ENCODE measurements at places on chromosomes 5 and 9.

DNA sequence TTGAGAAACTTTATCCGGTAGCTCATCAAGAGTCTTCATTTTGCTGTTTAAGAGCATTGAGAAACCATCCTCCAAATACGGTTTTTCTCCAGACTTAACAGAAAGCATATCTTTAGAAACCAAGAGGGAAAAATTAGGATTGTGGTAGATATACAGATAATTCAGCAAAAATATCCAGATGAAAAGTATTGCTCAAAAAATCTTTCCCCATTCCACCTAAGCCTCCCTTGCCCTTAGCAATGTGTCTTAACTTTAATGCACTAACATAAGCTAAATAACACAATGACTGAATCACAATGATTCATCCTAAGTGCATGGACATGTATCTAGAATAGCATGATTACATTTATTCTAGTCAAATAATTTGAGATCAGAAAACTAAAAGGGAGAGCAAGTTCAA, 130.3 kb upstream of the TARS1 start:
- peak; percentile 28 for DNase-seq

DNA sequence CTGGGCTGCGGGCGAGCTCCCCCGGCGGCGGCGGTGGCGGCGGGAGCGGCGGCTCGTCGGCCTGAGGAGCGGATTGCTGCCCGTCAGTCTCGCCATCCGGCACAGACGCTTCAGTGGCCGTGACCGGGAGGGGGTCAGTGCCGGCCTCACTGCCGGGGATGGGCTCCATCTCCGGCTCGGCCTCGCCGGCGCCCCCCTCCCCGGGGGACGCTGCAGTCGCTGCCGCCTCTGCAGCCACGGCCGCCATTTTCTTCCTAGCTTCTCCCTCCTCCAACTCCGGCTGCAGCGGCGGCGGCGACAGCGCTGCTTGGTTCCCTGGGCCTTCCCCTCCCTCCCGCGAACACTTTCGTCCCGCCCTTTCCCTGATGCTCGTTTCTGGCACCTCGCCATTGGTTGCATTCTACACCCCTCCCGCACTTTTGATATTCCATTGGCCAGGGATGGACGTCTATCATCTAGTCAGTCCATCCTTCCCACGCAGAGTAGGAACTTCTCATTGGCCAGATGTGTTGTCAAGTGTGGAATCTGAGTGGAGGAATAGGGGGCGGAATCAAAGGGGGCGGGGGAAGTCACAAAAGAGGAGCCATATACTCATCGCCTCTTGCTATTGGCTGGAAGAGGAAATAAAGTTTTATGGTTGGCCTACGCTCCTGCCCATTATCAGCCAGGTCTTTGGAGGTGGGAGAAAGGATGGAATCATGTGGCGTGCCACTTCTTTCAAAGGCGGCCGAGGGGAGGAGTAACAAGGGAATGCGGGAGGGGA, at the start of gene PWWP2A:
TSS of gene PWWP2A (minus strand) at position 309 of the 763 bp plus-strand sequence. CDS start at position 247, 62 bp downstream.
- peak; percentile 99 for DNase-seq

GRCh38 chr5:81014348-81014747, 54.2 kb downstream of the RASGRF2 start:
- DNase-seq = no peak

- no peak for DNase-seq
These were observed 10.9 kb downstream of the PPARGC1B start for GRCh38 chr5:149740866-149741459.

DNA sequence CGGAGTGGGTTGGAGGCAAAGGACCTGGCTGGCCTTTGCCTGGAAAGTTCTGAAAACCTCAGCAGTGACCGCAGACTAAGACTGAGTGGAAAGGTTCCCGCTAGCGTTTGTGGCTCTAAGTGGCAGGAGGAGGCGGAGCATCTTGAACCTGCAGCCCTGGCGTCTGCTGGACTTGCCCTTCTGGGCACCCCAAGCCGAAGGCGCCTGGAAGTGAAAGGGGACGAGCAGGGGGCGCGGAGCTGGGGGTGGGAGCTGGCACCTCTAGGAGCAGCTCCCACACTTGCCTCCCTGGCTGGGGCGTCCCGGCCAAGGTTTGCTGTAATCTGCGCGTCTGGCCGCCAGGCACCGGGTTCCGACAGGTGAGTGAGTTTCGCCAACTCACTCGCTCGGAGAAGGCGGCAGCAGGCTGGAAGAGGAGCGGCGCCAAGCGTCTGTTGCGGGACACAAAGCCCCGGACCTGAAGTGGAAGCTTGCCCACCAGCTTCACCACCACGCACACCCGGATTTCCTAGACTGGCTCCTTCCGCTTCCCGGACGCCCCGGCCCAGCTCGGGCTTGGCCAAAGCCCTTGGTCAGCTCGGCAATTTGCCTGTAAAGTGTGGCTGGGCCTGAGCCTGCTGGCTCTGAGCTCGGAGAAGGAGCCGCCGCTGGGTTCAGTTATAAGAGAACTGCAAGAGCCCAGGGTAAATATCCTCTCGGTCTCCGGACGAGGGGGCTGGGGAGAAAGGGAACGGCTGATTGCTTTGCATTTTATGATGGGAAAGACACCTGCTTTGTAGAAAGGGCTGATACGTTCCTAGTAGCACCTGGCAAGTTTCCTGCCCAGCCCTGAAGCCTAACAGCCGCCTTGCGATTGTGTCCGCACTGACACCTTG, at the start of gene GNA14:
TSS of gene GNA14 (minus strand) at position 89 of the 875 bp plus-strand sequence. CDS start 529 bp downstream, outside the sequence.
- DNase-seq = peak; percentile 25

DNA sequence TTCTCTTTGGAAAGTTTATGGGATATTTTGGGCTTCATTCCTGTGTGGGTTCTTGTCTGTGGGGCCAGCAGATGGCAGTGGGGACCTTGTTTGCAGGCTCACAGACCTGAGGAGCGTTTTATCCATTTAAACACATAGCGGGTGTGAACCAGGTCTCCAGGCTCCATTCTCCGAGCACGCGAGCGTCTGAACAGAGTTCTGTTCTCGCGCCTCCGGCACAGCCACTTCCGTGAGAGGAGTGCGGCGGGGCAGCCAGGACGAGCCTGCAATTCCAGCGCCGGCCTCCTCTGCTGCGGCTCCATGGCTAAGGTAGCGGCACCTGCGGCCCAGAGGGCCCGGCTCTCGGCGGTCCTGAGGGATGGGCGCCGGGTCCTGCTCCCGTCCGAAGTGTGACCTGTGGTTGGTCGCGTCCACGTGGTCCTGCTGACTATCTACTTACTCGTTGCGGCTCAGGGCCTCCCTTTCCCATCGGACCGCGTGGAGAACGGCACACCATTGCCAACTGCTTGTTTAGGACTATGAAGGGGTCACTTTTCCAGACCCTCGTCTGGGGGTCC, 7.3 kb downstream of the NRARP start:
- no peak for DNase-seq

DNA sequence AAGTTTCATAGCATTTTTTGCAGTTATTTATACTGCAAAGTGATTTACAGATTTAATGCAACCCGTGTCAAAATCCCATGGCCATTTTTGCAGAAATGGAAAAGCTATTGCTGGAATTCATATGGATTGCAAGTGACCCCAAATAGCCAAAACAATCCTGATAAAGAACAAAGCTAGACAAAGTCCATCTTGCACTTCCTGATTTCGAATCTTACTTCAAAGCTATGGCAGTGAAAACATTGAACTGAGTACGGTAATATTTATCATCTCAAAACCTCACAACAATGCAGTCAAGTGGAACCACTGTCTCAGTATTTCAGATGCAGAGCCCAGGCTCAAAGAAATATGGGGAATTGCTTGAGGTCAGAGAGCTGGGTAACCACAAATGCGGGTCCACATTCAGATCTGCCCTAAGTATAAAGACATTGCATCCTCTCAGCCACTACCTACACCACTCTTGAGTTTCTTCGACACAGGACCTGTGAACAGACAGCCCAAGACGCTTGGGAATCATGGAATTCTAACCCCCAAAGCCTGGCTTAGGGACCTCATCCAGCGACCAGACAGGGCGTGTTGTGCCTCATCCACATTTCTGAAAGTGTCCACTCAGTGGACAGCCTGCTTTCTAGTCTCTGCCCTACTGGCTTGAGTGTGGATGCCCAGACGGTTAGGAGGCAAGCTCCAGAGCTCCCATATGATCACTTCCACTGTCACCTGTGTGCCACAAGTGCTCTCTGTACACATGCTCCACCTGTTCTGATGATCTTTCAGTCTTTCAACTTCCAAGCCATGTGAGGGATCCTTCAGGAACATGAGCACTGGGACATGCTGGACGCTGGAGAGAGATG, 39.3 kb upstream of the KCNIP1 start:
- DNase-seq = no peak

GRCh38 chr5:82351754-82352145, 73.6 kb upstream of the RPS23 start:
- DNase-seq = peak; percentile 49

- DNase-seq = no peak
These were observed 112.6 kb downstream of the RANBP17 start for GRCh38 chr5:170974461-170974860.

DNA sequence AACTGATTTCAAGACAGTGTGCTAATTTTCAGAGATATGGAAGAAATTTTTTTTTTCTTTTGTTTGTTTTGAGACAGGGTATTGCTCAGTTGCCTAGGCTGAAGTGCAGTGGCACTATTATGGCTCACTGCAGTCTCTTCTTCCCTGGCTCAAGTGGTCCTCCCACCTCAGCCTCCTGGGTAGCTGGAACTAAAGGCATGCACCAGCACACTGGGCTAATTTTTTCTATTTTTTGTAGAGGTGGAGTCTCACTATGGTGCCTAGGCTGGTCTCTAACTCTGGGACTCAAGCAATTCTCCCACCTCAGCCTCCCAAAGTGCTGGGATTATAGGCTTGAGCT, 9.9 kb upstream of the TEX48 start:
- DNase-seq = no peak

- DNase-seq = no peak
These were observed 118.6 kb downstream of the KIAA0825 start for GRCh38 chr5:94499806-94500205.

DNA sequence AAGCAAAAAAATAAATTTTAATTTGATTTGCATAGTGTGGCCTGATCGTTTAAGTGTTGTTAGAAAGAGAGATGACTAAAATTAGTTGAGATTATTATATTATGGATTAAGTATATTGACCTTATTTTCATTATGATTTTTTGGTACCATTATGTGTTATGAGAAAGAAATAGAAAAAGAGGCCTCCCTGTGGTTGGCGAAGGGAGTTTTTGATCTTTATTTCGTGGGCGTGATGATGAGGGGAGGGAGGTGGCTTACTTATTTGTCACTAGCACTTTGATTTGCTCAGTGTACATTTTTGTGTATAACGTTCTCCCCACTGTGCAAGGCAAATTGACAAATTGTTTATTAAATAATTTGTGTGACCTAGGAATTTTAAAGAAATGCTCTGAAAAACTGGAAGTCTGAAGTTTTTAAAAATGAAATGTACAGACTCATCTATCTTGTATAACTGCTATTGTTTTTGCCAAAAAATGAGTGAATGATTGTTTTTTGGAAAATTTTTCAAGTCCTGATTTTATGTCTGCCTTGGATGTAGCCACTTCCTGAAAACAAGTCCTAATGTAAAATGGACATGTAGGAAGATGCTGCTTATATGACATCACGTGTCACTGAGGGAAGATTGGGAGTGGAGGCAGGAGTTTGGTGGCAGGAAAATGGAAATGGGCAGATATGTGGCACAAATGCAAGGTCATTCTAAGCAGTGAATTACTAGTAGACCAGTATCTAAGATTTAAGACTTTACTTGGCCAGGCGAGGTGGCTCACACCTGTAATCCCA, 3.0 kb downstream of the DAPK1 start:
- no peak for DNase-seq

- no peak for DNase-seq
These were observed 15.1 kb downstream of the DROSHA start for GRCh38 chr5:31516802-31517201.

GRCh38 chr5:139414581-139415130, 10.8 kb upstream of the SPATA24 start:
- DNase-seq = peak; percentile 55

GRCh38 chr9:104921067-104921741, 6.8 kb downstream of the ABCA1 start:
- DNase-seq = no peak

- DNase-seq = no peak
These were observed 220.7 kb downstream of the GNA14 start for GRCh38 chr9:77427256-77427927.

GRCh38 chr5:94360382-94361130, 257.8 kb downstream of the KIAA0825 start:
- no peak for DNase-seq

DNA sequence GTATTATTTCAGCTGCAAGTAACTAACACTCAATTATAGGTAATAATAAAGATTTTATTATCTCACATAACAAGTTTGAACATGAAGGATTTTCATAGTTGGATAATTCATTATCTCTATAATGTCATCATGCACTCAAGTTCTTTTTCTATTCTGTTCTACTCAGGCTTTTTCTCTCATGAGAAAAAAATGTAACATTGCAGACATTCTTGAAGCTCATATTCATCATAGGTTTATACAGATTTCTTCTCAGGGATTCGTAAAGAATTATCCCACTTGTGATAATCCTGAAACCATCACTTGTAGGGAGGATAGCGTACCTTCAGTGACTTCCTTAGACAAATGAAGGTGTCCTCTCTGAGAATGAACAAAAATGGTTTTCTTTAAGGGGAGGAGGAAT, 150.3 kb downstream of the XRCC4 start:
- no peak for DNase-seq

DNA sequence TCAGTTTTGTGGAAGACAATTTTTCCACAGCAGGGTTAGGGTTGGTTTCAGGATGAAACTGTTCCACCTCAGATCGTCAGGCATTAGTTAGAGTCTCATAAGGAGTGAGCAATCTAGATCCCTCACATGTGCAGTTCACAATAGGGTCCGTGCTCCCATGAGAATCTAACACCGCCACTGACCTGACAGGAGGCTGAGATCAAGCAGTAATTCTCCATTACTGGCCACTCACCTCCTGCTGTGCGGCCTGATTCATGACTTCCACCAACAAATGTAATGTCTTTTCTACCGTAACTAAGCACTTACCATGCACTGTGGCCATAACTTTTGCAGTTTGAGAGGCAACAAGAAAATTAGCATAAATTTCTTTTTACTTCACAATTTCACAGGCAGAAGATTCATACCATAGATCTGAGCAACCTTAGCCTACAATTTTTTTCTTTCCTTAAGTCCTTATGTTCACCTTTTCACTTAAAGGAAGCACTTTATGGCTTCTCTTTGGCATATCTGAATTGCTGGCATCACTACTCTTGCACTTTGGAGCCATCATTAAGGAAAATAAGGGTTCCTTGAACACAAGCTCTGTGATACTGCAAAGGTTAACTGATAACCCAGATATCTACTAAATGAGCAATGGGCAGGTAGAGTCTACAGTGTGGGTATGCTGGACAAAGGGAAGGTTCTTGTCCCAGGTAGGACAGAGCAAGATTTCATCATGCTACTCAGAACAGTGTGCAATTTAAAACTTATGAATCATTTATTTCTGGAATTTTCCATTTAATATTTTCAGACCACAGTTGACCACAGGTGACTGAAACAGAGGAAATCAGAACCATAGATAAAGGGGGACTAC, 83.0 kb upstream of the IFNK start:
- no peak for DNase-seq

- DNase-seq = no peak
These were observed 115.9 kb upstream of the PHYKPL start for GRCh38 chr5:178348356-178349074.

DNA sequence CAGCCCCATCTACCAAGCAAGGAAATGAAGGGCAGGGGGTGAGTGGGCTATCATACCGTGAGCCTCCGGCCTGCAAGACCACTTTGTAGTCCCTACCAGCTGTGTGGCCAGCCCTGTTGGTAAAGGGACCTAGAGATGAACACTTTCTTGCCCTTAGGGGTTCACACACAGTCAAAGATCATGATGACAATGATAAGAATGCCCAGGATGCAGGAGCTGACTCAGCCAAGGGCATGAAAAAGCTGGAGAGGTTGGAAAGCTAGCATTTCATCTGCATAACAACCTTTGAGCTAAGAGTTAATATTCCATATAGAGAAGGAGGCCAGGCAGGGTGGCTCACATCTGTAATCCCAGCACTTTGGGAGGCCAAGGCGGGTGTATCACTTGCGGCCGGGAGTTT, 19.2 kb upstream of the FGFR4 start:
- no peak for DNase-seq
